Fibroblast of skin of right biceps (primary cell): ENCODE measurements at places on chromosomes 5 and 9.

DNA sequence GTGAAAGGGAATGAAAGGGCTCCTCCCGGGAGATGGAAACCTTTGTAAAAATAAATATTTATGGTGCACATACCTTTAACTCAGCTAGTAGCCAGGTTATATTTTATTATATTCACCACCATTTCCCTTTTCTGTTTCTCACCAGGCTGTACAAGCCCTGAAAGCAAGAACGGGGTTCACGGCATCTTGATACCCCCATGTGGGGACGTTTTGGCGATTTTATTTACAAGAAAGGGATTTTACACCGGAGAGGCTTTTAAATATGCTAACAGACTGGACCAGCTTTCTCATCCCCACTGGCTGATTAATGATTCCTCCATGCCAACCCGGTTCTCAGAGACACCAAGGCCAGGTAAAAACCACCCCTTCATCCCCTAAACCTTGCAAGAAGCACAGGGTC lies 19.2 kb downstream of the IL12B start:
- no peak for DNase-seq

GRCh38 chr9:72309364-72310133 lies 55.5 kb downstream of the ZFAND5 start:
- DNase-seq = no peak

- DNase-seq = no peak
Observed at GRCh38 chr9:105259731-105260612, 15.5 kb downstream of the SLC44A1 start.

DNA sequence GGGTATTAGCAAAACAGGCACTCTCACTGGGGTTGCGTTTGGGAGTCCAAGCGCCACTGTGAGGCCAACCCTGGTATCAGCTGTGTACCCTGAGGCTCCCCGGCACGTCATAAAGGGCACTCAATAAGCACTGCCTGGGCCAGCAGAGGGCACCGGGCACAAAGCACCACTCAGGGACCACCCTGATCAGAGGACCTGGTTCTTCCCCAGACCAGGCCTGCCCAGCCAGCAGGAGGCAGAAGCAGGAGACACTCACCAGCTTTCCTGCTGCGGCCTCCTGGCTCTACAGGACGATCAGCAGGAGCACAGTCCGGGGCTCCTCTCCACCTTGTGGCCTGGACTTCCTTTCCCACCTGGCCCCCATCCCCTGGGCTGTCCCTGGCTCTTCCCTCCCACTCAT lies 12.6 kb downstream of the MGAT1 start:
- no peak for DNase-seq

- no peak for DNase-seq
Observed at GRCh38 chr5:133564921-133565565, 47.3 kb downstream of the FSTL4 start.

DNA sequence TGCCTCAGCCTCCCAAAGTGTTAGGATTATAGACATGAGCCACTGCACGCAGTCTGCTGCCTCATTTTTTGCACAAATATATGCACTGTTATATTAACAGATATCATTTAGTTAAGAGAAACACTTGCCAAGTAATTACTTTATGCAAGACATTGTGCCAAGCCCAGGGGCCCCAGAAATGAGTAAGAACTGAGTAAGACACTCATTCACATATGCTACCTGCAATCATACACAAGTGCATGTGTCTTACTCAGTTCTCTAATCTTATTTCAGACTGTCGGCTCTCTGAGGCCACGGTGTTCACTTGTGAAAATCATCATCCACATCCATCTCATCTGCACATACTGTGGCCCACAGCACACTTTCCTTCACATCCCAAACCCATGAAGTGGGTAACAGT lies 16.0 kb downstream of the TRAF1 start:
- no peak for DNase-seq

GRCh38 chr9:109033941-109034700 lies 20.8 kb upstream of the CTNNAL1 start:
- DNase-seq = peak; percentile 41

GRCh38 chr9:121178676-121179372 lies 22.8 kb downstream of the RAB14 start:
- DNase-seq = no peak

GRCh38 chr9:35859310-35859989 lies 10.8 kb downstream of the OR13J1 start:
- DNase-seq = peak; percentile 30

DNA sequence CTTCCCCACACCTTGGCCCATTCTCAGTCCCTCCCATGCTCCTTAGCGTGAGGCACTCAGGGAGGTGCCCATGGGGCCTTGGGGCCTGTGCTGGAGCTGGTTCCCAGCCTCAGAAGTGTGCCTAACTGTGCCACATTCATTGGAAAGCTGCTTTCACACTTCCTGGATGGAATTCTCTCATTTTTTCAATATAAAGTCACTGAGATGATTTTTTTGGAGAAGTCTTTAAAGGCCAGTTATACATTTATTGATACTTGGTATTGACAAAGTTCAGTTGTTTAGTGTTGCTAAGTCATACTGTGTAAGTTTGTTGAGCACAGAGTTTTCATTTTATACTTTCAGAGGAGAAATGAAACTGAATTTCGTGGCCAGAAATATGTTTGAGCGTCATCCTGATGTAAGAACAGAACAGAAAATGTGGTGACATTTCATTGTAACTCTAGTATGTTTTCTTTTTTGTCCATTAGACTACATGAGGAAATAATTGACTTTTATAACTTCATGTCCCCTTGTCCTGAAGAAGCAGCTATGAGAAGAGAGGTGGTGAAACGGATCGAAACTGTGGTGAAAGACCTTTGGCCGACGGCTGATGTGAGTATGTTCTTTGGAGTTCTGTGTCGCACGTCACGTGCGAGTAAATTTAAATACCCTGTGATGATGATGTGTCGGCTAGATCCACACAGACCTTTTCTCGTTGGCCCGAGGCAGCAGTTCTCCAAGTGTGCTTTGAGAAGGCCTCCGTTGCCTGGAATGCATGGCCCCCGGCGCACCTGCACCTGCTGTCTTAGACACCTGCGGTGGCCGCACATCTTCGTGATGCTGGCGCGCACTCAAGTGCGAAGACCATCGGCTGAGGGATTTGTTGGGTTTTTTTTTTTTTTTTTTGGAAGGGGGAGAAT lies 24.1 kb downstream of the TENT4A start:
- DNase-seq = no peak

GRCh38 chr5:14720236-14720923 lies 55.9 kb downstream of the OTULIN start:
- peak; percentile 66 for DNase-seq

- peak; percentile 67 for DNase-seq
Observed at GRCh38 chr5:153714798-153715197, 224.3 kb downstream of the GRIA1 start.

GRCh38 chr9:126612326-126612812 lies 1.4 kb upstream of the LMX1B start:
- DNase-seq = no peak

- DNase-seq = no peak
Observed at GRCh38 chr5:172339264-172340180, 56.0 kb upstream of the UBTD2 start.

- peak; percentile 28 for DNase-seq
Observed at GRCh38 chr9:109935406-109936087, 155.5 kb downstream of the PALM2AKAP2 start.

GRCh38 chr9:19151425-19152159 lies 24.3 kb upstream of the PLIN2 start:
- DNase-seq = no peak

DNA sequence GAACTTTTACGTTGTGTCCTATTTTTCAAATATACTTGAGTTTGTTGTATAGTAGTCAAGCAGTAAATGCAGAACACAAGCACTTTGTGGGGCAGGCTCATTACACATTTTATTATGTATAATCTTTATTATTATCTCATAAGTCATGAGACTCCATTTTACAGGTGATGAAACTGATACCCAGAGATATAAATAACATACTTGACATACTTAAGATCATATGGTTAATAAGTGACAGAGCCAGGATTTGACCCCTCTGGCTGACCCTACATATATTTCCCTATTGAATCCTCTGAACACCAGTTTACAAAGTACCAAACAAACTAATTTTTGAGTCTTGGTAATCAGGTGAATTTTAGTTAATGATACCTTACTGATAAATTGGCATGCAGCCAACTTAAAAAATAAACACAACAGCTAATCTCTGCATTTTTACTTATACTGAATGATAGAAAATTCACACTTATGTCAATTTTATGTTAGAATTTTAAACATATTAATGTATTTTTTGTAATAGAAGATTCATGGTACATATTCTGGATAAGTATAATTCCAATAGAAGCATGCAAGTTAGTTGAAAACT lies 305.0 kb upstream of the MEF2C start:
- no peak for DNase-seq

- DNase-seq = peak; percentile 31
Observed at GRCh38 chr9:83588256-83588655, 34.7 kb upstream of the IDNK start.
